Colonic mucosa (tissue), 4 donors: ENCODE measurements at places on chromosomes 3 and 15.

GRCh38 chr3:58577269-58577821, at the start of gene FAM107A:
TSS of gene FAM107A (minus strand) at chr3:58577391. CDS start at chr3:58569860, 7,531 bp downstream.
- DNase-seq, result peak; percentile 42
- H3K36me3 ChIP-seq, result no peaks in the 10 kb centered on the region
- peak within 1 kb of the TSS; percentile 32 for H3K27ac ChIP-seq
- H3K4me3 ChIP-seq, result no peak within 1 kb of the TSS
- H3K4me1 ChIP-seq, result no peaks in the 10 kb centered on the region

- no peak overlapping the region for H3K4me3 ChIP-seq
- H3K27me3 ChIP-seq, result no peaks in the 10 kb centered on the region
- no peaks in the 10 kb centered on the region for H3K36me3 ChIP-seq
- no peak overlapping the region for H3K27ac ChIP-seq
- DNase-seq, result no peak
Measured at GRCh38 chr3:8497582-8497981, 4.0 kb upstream of the LMCD1 start.

- no peak for DNase-seq
- H3K27me3 ChIP-seq, result no peaks in the 10 kb centered on the region
- H3K36me3 ChIP-seq, result no peaks in the 10 kb centered on the region
- H3K4me1 ChIP-seq, result peaks cover 15% of the 10 kb centered on the region
- H3K4me3 ChIP-seq, result peak overlapping the region; percentile 98
Measured at GRCh38 chr15:88622605-88622975, 1.4 kb downstream of the AEN start.

DNA sequence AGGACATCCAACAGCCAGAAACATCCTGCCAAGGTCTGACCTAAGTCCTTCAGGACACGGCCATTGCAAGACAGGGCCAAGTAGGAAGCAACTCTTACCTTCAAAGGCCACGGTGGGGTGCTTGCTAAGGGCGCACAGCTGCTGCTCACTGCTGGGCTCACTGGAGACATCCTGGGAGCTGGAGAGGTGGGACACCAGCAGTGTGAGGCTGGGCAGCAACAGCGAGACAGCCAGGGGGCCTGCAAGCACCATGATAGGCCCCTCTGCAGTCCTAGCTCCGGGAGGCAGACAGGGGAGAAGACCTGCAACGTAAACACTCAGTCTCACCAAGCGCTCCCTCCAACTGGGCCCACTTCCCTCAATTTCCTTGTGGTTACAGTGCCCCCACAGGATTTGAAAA, 79.2 kb downstream of the SEMA5B start:
- no peaks in the 10 kb centered on the region for H3K4me1 ChIP-seq
- H3K4me3 ChIP-seq, result no peak overlapping the region
- no peak for DNase-seq
- no peaks in the 10 kb centered on the region for H3K27me3 ChIP-seq
- no peaks in the 10 kb centered on the region for H3K36me3 ChIP-seq

GRCh38 chr15:61195116-61196002, 33.7 kb downstream of the RORA start:
- H3K27me3 ChIP-seq, result no peaks in the 10 kb centered on the region
- H3K36me3 ChIP-seq, result no peaks in the 10 kb centered on the region
- H3K4me1 ChIP-seq, result no peaks in the 10 kb centered on the region
- peak; percentile 21 for DNase-seq

- DNase-seq, result no peak
- H3K27me3 ChIP-seq, result no peaks in the 10 kb centered on the region
- H3K27ac ChIP-seq, result no peak overlapping the region
Measured at GRCh38 chr15:49908236-49908932, 210.6 kb downstream of the ATP8B4 start.

- H3K4me1 ChIP-seq, result peaks cover 14% of the 10 kb centered on the region
- DNase-seq, result no peak
- no peak overlapping the region for H3K4me3 ChIP-seq
Measured at GRCh38 chr3:14286887-14287500, 108.4 kb downstream of the LSM3 start.

DNA sequence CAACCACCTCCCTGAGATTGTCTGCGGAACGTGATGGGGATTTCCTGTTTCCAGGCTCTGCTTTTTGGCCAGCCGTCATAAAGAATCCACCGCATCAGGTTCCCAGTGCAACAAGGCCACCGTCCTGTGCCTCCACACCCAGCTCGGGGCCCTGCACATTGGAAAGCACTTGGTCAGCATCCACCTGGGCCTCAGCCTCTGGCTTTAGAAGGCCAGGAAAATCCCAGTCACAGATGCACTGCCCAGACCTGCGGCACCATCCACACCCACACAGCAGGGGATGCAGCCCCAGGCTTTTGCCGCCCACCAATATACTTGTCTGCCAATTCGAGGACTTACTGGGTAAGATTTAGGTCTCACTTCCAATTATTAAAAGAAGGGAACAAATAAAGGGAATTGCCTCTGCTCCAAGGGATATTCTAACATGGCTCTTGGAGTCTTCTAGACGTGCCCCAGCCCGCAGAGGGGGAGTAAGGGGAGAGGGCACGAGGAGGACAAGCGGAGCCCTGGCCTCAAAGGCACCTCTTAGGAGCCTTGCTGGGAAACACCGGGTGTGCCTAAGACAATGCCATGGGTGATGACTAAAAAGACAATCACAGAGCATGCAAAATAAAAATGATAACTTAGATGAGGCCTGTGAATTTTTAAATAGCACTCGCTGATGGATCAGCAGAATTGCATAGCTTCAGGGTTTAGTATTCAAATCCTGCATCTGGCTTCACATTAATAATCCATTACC, 169.2 kb downstream of the FOXP1 start:
- no peak overlapping the region for H3K4me3 ChIP-seq
- H3K27ac ChIP-seq, result no peak overlapping the region
- no peaks in the 10 kb centered on the region for H3K36me3 ChIP-seq
- H3K4me1 ChIP-seq, result no peaks in the 10 kb centered on the region
- DNase-seq, result no peak

DNA sequence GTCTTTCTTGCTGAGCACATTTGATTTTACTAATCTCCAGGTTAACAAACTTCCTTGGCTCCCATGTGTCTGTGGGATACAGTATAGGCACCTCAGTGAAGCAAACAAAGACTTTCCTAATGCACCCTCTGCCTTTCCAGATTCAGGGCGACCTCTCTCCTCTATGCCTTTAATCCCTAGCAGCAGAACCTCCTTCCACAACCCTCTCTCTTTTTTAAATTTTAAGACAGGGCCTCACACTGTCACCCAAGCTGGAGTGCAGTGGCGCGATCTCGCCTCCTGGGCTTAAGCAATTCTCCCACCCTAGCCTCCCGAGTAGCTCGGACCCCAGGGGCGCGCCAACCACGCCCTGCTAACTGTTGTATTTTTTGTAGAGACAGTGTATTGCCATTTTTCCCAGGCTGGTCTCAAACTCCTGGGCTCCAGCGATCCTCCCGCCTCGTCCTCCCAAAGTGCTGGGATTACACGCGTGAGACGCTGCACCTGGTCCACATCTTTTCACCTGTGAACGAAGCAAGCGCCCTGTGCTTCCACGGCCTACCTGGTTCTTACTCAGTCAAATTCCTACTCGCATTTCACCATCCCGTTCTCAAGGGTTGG, 1.7 kb upstream of the HACD3 start:
- H3K4me1 ChIP-seq, result peaks cover 7% of the 10 kb centered on the region
- H3K4me3 ChIP-seq, result no peak overlapping the region
- no peak for DNase-seq
- no peaks in the 10 kb centered on the region for H3K27me3 ChIP-seq
- no peaks in the 10 kb centered on the region for H3K36me3 ChIP-seq

DNA sequence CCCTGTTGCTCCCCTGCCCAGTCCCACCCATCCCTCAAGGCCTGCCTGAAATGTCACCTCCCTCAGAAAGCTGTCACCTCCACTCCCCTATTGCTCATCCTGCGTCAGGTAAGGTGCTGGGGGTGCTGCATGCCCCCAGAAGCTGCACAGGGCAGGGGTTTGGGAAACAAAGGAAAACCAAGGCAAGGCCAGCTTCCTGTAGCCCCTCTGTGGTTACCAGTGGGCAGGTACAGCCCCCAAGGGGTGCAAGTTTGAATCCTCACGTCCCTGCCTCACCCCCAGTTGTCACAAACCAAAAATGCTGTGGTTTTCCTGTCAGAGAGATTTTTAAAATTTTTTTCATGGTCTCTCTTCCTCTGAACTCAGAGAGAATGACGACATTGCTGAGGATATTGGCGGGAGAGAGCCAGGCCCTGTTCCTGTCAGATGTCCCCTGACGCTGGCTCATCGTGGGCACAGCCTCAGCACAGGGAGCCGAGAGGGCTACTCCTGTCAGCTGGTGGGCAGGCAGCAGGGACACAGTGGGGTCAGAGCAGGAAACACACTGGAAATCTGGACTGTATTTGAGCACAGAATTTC, 27.0 kb downstream of the PSTPIP1 start:
- no peaks in the 10 kb centered on the region for H3K27me3 ChIP-seq
- no peak overlapping the region for H3K4me3 ChIP-seq
- H3K4me1 ChIP-seq, result no peaks in the 10 kb centered on the region
- no peaks in the 10 kb centered on the region for H3K36me3 ChIP-seq

DNA sequence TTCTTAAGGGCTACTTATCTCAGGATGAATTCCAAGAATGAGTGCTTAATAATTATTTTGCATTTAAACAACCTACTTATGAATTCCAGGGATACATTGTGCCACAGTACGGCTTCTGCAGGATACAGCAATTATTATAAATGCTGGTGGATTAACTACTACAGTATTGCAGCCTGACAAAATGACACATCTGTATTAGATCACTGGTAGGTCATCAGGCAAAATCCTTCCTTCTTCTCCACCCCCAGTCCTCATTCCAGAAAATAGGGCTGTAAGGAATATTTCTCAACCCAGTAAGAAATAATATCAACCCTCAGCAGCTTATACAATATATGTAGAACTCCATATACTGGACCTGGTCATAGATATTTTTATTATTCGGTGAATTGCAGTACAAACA, 79.3 kb upstream of the RORA start:
- no peak for DNase-seq
- H3K36me3 ChIP-seq, result no peaks in the 10 kb centered on the region
- H3K27me3 ChIP-seq, result no peaks in the 10 kb centered on the region
- H3K4me1 ChIP-seq, result no peaks in the 10 kb centered on the region

DNA sequence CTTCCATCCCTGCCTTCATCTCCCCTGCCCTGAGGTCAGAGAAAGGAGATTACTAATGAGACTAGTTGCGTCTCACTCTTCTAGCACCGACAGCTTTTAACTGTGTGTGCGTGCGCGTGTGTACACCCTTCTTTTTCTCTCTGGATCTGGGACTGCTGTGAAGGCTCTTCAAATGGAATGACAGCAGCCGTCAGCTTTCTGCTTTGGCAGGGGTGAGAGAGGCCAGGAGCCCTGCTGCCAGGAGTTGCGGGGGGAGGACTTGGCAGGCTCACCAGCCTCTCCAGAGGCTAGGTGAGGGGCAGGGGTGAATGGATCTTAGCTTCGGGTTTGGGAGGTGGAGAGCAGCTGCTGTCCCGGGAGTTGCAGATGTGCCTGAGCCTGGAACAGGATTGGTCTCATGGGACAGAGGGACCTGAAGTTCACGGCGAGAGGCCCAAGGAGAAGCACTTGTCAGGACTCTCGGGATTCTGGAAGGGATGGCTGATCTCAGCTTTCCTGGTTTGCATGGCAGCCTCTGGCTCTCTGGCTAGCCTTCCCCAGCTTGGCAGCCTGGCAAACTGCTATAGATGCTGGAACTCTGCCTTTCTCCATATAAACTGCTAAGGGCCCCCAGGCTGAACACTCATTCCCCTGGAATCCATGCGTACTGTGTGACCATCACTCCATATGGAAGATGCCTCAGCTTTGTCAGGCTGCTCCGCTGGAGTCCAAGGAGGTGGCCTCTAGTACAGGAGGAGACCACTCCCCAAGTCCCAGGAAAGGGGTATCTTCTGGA, 16.6 kb downstream of the TEX264 start:
- no peaks in the 10 kb centered on the region for H3K4me1 ChIP-seq
- H3K4me3 ChIP-seq, result no peak overlapping the region
- DNase-seq, result no peak
- H3K36me3 ChIP-seq, result no peaks in the 10 kb centered on the region

DNA sequence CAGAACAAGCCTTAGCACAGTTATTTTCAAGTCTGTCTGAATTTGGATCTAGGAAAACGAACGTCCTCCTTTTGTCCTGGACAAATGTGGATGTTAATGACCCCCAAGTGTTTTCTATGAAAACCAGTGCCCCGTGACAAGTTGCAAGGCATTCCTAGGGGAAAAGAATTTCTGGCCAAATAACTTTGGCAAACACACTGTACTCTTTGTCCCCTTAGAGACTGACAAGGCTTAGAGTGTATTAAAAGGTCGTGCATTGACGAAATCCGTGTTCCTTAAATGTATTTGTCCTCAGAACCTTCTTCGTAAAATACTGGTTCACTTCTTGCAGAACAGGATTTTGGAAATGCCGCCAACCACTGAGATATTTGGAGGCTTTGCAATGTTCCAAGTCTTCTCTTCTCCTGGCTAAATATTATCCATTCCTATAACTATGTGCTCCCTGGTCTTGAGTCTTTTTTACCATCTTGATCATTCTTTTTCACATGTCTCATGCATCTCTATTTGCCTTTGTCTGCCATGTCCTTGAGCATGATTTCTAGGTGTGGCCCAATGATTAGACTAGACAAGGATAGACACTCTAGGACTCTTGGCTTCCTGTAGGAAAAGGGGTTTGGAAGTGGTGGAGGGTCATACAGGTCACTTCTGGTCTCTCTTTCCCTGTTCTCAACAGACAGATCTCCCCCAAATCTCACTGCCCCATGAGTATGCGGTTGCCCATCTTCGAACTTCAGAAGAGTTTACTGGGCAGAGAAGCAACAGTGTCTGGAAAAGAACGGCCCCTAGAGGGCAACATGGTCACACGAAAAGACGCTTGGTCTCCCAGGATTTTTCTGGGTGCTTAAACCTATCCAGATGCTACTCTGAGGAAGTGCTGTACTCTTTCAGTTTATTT, 117.5 kb downstream of the EDEM1 start:
- no peak overlapping the region for H3K4me3 ChIP-seq
- no peaks in the 10 kb centered on the region for H3K36me3 ChIP-seq
- H3K27ac ChIP-seq, result no peak overlapping the region
- DNase-seq, result peak; percentile 55
- no peaks in the 10 kb centered on the region for H3K4me1 ChIP-seq
- no peaks in the 10 kb centered on the region for H3K27me3 ChIP-seq

DNA sequence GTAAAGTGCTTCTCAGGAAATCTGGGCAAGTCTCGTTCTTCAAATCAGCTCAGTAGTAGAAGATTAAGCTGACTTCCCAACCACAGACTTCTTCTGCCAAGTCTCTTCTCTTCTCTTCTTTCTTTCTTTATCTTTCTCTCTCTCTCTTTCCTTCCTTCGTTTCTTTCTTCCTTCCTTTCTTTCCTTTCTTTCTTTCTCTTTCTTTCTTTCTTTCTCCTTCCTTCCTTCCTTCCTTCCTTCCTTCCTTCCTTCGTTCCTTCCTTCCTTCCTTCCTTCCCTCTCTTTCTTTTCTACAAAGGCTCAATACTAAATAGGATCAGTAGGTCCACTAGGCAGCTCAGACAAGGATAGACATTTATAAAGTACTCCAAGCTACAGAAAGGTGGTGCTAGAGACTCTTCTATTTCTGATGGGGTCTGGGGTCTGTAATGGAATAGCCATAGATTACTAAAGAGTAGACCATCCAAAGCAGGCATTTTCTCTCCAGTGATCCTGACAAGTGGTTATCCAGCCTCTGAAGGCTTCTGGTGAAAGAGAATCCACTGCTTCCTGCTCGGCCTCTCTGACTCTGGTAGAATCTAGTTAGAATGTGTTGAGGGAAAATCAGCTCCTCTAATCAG, 100.8 kb downstream of the TPRG1 start:
- no peaks in the 10 kb centered on the region for H3K36me3 ChIP-seq
- DNase-seq, result no peak
- no peaks in the 10 kb centered on the region for H3K4me1 ChIP-seq

GRCh38 chr3:13515786-13516759, 32.9 kb upstream of the FBLN2 start:
- H3K27me3 ChIP-seq, result no peaks in the 10 kb centered on the region
- no peak for DNase-seq
- H3K4me1 ChIP-seq, result no peaks in the 10 kb centered on the region
- H3K4me3 ChIP-seq, result no peak overlapping the region
- no peaks in the 10 kb centered on the region for H3K36me3 ChIP-seq
